H1 (cell line): ENCODE measurements at places on chromosomes 3 and 15.

GRCh38 chr3:57281715-57282114 lies 10.8 kb downstream of the ASB14 start:
- no peak for DNase-seq

DNA sequence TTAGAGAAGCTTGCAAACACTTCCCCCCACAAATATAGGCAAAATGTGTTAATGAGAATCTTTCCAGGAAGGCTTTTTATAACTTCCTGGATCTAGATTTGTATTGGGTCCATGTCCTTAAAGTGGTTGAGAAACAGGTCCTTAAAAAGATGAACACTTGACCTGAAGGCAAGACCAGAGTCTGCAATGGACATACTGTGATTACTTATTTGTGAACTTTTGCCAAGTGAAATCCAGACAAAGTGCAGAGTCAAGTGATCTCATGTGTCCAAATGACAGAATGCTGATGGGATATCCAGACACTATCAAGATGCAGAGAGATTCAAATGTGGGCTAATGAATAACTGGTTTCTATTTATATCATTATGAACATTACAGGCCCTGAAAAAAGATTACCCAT lies 43.8 kb downstream of the FRMD4B start:
- DNase-seq = no peak

- DNase-seq = no peak
Observed at GRCh38 chr3:173429527-173429926, 32.0 kb downstream of the NLGN1 start.

DNA sequence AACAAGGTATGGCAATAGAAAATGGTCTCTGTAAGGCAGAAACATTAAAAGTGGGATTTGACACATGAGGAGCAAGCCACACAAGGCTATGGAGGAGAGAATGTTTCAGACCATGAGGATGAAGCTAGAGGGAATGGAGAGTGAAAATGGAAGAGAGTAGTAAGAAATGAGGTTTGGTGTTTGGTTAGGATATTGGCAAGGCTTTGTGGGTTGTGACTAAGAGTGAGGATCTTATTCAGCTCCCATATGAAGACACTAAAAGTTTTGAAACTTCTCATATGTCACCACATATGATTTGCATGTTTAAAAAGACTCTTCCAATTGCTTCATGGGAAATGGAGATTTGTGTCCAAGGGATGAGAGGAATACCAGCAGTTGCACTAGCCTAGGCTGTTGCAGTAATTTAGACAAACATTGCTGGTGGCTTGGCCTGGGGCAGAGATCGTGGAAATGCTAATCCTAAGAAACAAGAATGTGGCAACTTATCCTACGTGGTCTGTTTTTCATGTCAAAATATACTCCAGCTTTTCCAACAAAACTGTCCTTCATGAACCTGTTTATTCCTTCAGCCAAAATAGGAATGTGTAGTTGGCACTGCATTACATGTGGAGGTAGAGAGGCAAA lies 749.0 kb downstream of the PDCD6IP start:
- DNase-seq = no peak

DNA sequence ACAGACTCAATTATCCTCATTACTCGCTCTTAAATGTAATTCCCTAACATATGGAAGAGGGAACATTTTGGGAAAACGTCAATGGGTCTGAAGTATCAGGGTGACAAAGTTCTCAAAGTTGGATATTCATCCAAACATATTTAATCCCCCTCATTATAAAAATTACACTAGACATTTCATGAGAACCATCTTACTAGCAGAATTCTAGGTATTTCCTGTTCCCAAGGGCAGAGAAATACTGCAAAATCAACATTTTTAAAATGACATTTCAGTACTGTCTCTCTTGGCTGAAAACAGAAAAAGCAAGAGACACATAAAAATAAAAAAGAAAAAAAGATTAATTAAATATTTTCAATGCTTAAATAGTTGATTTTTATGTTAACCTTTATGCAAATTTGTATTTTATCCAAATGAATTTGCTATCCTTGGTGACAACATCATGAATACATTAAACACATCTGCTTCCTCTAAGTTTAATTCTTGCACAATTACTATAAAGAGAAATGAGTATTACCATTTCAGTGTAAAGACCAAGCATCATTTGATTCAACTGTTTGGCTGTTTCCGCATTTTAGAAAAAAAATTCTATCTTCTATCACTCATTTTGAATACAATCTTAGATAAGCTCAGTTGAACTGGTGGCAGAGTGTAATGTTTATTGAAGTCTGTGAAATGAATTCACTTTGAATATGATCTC lies 114.8 kb upstream of the COL8A1 start:
- no peak for DNase-seq

DNA sequence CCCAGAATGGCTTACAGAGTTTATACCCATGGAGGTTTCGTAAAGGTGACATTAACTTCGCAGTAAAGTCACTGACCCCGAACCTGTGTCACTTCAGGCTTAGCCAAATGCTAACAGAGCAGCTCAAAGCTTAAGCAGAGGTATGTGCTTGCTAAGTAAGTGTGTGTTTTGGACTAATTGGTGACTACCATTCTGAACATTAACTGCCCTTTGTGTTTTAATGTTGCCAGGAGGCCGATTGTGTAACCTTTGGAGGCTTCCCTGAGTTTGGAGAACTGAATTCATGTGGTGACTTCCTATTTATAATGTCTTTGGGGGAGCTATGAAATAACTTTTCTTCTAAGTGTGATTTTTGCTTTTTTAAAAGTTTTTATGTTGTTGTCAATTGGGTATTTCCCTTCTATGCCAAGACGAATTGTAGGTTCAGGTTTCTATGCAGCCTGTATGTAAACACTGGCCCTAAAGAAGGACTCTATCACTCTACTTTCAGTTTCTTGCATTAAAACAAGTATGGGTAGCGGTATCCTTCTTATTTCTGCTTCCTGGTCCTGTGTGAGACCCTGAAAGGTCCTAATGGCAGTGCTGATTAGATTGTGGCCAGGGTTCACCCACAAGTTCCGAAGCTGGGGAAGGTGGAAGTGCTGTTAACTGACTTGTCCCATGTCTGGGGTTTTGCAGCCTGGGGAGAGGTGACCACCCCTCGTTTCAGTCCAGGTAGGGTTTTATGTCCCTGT lies 86.3 kb downstream of the IGF1R start:
- DNase-seq = no peak
